ENCODE measurements at places on chromosomes 4 and X. TPM values are rescaled to one million over a fixed set of nuclear protein-coding genes. Genes with fewer than 3 reads are reported as not detected.
A peak's percentile ranks its signal among the peaks of the same experiment; 100 is the strongest.

- no peak for DNase-seq
Observed at GRCh38 chr4:33369446-33369845, 2649.3 kb downstream of the PCDH7 start.

DNA sequence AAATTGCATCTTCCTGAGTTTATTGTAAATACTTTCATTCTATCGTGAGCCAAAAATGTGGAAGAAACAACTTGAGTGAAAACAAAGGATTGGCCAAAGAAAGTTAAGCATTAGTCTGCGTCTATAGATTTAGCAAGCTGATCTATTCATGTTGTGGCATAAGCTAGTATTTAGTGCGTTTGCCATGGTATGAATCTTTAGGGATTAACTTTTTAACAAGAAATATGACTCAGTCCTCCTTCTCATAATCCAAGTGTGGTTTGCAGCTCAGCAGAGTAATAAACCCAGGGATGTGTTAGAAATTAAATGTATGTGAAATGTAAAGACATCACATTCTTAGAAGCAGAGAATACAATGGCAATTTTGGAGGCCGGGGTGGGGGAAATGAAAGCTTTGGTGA is 1110.9 kb downstream of the NLGN4X start:
- no peak for DNase-seq

GRCh38 chr4:10619220-10619619 is 65.3 kb downstream of the CLNK start:
- DNase-seq = peak; percentile 4

DNA sequence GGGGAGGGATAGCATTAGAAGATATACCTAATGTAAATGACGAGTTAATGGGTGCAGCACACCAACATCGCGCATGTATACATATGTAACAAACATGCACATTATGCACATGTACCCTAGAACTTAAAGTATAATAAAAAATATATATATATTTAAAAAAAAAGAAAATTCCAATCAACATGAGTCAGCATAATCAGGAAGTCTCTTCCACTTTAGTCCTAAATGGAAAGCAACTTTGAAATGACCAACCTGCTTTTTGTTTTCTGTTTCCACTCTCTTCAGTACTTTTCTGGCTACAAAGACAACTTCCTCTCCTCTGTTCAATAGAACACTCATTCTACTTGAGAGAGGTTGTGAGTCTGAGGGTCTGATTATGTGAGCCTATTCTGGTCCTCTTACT is 13.5 kb upstream of the MAGEA8 start:
- no peak for DNase-seq

ARMCX2 gene
- polyA plus RNA-seq = 62.0 TPM

DACH2 gene
- polyA plus RNA-seq = 0.10 TPM

SHISA3 gene
- 1.4 TPM for polyA plus RNA-seq

NAT8L gene
- polyA plus RNA-seq = 0.40 TPM

DNAAF6 gene
- not detected for polyA plus RNA-seq

CXorf65 gene
- not detected for polyA plus RNA-seq
